ENCODE measurements at places on chromosomes 16 and 17.

- no peak for DNase-seq
These were observed 130.9 kb upstream of the FOXF1 start for GRCh38 chr16:86379505-86379846.

DNA sequence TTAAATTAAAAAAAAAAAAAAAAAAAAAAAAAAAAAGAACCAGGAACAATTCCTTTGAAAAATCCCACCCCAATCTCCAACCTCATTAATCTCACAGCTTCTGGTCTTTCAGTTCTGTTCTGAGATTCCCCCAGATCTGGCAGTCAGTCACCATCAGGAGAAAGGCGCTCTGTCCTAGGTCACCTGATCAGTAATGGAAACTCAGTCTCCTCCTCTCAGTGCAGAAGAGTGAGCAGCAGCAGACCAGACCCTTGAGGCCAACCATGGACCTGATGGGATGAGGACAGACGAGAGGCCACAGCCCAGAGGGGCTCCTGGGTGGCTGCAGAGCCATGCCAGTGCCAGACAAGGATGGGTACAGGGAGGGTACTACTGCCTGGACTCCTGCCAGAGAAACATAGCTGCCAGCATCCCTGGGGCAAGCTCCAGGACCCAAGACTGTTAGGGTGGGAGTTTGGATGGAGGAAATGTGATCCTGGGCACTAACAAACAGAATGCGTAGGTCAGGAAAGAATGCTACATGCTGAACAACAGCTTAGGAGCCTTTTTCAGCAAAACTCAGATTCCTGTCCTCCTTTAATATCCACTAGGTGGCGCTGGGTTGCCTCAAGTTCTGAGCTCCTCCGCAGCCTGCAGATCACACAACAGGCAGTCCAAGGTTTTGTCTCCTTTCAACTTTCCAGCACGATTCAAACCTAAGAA, 28.7 kb downstream of the MPG start:
- peak; percentile 88 for DNase-seq

DNA sequence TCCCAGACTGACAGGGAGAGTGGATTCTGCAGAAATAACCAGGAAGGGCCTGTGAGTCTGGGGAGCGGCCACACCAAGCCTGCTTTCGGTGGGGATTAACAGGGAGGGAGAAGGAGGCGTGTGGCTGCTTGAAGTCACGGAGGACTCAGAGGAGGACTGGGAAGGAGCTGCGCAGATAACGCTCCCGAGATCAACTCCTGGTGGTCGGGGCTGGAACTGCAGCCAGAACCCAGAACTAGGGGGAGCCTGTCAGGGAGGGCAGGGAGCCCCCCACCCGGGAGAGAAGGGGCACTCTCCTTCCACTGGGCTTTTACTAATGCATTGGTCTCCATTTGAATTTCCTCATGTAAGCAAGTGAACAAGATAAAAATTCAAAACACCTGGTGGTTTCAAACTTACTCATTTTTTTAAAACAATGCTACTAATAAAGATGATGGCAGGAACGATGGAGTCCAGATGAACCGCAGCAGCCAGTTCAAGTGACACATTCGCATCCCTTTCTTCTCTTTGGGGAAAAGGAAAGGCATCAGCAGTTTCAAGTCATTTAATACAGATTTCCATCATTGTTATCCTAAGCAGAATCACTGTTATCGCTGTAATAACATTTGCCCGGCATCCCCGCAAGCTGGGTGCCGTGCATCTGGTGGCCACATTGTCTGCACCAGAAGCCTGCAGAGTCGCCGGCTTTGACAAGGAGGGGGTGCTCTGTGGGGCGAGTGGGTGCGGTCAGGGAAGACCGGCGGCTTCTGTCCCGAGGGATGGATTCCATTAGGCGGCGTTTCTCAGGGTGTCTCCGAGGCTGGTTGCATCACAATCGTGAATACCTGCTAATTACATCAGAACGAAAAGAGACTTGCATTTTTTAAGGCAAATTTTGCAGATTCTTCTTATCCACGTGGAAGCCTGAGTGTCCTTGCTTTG, 183.0 kb downstream of the FOXL1 start:
- DNase-seq, result peak; percentile 56

GRCh38 chr17:28206292-28206691, 112.7 kb upstream of the TMEM97 start:
- no peak for DNase-seq

DNA sequence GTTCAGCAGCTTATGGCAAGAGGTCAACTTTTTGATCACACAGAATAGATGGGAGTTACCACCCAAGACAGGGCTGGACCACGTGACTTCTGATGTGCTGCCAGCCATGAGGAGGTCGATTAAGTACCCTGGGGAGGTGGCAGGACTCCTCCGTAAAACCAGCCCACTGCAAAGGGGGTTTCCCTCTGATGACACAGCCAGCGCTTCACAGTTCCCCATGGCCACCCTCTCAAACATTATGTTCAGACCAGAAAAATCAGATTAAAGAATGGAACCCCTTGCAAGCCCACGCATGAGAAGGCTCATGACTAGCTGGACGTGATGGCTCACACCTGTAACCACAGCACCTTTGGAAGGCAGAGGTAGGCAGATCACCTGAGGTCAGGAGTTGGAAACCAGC, 222.9 kb downstream of the CPPED1 start:
- peak; percentile 22 for DNase-seq

GRCh38 chr17:70317421-70317820, 148.1 kb downstream of the KCNJ2 start:
- DNase-seq, result no peak

DNA sequence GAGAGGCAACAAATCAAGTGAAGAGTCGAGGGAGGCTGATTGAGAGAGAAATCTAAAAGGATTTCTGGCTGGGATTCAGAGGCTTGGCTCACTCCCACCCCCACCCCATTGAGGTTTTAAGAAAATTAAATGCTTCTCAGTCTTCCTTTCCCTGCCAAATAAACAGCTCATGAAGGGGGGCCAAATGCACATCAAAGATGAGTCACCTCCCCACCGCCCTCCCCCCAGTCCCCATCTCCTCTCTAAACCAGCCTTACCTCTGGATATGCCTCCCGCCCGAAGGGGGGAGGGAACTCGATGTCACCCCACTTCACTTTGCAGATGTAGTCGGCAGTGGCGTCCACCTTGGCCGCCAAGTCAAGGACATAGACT, 11.6 kb downstream of the ACLY start:
- DNase-seq, result no peak

GRCh38 chr17:43079641-43080302, 45.4 kb downstream of the BRCA1 start:
- DNase-seq, result no peak

DNA sequence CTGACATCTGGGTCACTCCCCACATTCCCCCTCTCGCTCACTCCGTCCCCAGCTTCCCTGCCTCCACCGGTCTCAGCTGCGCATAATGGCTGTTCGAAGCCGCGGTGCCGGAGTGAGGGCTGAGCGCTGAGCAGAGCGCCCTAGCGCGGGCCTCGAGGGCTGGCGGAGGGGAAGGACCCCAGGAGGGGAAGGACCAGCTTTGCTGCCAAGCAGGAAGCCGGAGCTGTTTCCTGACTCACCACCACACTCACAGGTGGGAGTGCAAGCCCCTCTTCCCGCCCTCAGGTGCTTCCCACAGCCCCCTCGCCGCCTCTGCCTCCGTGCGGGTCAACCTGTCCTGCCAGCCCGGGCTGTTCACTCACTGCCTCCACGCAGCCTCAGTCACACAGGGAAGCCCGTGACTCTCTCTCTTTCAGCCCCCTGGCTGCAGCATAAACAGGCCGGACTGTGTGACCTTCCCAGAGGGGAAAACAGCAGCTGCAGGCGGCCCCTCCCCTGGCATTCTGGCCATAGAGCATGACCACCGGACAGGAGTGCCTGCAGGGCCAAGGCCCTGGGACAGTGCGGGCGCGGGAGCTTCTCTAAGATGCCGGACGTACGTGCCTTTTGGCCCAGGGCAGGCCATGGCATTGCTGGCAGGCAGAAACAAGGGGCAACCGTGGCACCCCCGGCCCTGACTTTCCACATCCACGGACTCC, 23.7 kb downstream of the SLC43A2 start:
- no peak for DNase-seq

- DNase-seq, result no peak
These were observed 141.9 kb upstream of the NOG start for GRCh38 chr17:56451629-56452028.

DNA sequence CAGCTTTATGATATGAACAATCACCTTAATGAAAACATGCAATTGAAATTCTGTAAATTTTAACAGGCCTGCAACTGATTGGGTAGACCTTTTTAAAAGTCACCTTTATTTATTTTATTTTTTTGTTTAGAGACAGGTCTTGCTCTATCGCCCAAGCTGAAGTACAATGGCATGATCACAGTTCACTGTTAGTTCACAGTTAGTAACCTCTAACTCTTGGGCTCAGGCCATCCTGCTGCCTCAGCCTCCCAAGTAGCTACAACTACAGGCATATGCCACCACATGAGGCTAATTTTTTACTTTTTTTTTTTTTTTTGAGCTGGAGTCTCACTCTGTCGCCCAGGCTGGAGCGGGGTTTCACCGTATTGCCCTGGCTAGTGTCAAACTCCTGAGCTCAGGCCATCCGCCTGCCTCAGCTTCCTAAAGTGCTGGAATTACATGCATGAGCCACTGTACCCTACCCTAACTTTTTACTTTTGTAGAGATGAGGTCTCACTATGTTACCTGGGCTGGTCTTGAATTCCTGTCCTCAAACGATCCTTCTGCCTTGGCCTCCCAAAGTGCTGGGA, 28.0 kb downstream of the AP1G1 start:
- DNase-seq, result no peak

- no peak for DNase-seq
These were observed 14.9 kb downstream of the KCNJ2 start for GRCh38 chr17:70184207-70184606.

DNA sequence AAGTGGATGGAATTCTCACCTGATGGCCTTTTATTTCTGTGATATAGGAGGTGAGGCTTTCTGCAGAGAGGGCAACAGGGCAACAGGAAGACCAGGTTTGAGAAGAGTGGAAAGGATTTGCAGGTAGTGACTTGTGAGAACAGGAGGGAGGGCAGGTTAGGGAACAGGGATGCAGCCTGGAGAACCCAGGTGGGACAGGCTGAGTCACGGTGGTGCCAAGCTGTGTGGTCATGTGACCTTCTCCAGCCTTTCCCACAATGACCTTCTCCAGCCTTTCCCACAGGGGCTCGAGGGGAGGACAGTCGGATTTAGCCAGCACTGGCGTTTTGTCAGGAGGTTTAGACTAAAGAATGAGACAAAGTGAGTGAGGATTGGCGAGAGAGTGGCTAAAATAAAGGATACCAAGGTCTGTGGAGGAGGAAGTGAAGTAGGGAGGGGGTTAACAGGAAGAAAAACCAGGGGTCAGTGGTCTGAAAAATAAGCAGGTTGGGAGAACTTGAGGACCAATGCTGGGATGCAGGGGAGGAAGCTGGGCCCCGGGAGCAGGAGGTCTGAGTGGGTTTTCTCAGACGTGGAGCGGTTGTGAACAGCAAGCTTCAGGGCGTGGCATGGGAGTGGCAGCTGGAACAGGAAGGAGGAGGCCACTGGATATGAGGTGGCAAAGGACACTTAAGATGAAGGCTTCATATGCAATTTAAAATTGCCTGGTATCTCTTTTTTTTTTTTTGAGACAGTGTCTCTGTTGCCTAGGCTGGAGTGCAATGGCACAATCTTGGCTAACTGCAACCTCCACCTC, 37.7 kb downstream of the DNAH2 start:
- DNase-seq, result no peak

DNA sequence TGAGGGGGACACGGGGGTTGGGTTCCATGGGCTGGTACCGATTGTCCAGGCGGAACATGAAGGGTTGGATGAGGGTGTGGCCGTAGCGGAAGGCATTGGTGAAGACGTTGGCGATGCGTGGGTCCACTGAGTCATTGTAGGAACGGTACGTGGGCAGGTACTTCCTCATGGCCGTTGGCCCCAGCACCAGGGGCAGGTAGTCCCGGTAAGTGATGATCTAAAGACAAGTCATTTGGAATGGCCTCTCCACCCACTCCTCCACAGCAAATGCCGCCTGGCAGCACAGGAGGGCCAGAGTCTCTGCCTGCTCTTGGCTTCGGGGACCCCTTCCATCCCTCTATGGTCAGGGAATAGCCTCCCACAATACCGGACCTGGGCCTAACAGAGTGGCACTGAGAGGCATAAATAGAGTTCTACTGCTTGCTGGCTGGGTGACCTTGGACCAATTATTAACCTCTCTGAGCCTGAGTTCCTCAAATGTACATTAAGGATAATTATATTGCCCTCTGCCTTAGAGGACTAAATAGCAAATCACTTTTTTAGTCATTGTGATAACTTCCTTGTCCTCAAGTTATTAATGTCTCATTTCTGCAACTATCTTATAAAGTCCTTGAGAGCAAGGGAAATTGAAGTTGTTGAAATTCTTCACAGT, 7.2 kb downstream of the MPO start:
- DNase-seq, result no peak

- no peak for DNase-seq
These were observed 439.5 kb downstream of the CA10 start for GRCh38 chr17:51718983-51719382.

GRCh38 chr17:28252436-28252835, 66.6 kb upstream of the TMEM97 start:
- DNase-seq, result no peak

GRCh38 chr17:77061669-77062068, 79.1 kb upstream of the SEC14L1 start:
- no peak for DNase-seq

- DNase-seq, result no peak
These were observed 67.8 kb downstream of the BMERB1 start for GRCh38 chr16:15502041-15502725.

- no peak for DNase-seq
These were observed 38.4 kb downstream of the TOM1L2 start for GRCh38 chr17:17933775-17934174.

- DNase-seq, result no peak
These were observed 186.9 kb upstream of the ELAC2 start for GRCh38 chr17:13204607-13205237.

DNA sequence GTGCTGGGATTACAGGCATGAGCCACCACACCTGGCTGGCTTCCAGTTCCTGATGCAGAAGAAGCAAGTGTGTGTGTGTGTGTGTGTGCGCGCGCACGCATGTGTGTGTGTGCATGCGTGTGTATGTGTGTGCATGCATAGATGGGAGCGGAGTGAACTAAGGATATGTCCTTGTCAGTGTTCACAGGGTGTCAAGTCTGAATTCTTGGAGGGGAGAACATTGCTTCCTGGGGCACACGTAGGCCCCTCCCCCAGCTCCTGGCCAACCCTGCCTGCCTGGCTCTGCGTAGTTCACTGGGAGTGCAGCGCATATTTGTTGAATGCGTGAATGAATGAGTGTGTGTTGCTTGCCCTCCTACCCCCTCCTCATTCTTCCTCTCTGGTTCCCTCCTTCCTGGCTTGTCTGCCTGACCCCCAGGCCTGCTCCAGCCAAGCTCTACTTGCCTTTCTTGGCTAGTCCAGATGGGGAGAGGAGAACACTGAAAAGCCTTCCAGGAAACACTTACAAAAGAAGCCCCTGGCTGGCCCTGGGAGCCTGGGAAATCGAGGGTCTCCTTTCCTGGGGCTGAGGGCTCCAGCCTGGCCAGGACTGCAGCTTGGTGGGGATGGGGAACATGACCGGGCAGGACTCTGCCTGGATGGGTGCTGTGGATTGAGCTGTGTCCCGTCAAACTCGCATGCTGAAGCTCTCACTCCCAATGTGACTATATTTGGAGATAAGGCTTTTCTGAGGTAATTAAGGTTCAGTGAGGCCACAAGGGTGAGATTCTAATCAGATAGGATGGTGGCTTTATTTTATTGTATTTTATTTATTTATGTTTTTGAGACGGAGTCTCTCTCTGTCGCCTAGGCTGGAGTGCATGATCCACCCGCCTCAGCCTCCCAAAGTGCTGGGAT, 27.9 kb downstream of the IGFBP4 start:
- DNase-seq, result no peak
